Bronchial epithelial cell (primary cell): ENCODE measurements at places on chromosomes 6 and 20. TPM values are rescaled to one million over a fixed set of nuclear protein-coding genes. Genes with fewer than 3 reads are reported as not detected.
A peak's percentile ranks its signal among the peaks of the same experiment; 100 is the strongest.

GRCh38 chr6:42923666-42924065 is 5.6 kb upstream of the CNPY3 start:
- DNase-seq: no peak

DNA sequence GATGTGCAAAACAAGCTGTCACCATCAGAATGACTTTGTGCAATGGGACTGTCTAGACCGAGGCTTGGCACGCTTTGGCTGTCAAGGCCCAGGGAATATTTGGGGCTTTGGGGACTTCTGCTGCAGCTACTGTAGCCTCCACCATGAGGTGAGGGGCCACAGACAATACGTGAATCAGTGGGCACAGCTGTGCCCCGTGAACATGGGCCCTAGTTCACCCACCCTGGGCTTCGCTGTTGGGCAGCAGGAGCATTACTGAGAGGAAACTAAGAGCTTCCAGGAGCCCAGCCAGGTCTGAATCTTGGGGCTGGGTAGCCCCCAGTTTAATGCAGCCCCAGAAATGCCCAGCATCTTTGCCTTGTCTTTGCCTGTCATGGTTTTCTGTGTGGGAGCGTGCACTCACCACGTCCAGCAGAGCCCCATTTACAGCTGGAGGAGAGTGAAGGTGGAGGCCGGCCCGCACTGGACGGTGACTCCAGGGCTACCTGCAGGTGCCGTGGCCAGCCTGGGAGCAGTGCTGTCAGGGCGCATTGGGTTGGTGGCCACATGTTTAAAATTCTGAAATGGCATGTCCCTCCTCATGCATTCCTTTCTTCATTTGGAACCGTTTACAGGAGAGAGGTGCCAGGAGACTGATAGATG is 34.7 kb downstream of the DUSP22 start:
- no peak for DNase-seq

DNA sequence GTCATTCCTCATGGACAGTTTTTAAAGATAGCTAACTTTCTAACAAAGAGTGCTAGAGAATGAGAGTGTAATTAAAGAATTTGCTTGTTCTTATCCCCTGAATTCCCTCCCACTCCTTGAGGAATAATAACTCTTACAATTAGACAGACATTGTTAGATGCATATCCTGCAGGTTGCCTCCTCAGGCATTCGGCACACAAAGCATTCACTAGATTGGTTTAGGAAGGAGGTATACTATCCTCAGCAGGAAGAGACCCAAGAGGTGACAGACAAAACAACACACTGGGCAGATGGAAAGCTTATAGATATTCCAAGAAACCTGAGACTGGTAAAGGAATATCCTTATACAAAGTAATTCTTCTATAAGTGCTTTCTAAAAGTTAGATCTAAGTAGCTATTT is 109.1 kb upstream of the FAM184A start:
- DNase-seq: no peak

- DNase-seq: no peak
Observed at GRCh38 chr6:5138995-5139827, 54.1 kb downstream of the PPP1R3G start.

GRCh38 chr6:168231393-168231957 is 88.1 kb downstream of the DACT2 start:
- DNase-seq: no peak

DNA sequence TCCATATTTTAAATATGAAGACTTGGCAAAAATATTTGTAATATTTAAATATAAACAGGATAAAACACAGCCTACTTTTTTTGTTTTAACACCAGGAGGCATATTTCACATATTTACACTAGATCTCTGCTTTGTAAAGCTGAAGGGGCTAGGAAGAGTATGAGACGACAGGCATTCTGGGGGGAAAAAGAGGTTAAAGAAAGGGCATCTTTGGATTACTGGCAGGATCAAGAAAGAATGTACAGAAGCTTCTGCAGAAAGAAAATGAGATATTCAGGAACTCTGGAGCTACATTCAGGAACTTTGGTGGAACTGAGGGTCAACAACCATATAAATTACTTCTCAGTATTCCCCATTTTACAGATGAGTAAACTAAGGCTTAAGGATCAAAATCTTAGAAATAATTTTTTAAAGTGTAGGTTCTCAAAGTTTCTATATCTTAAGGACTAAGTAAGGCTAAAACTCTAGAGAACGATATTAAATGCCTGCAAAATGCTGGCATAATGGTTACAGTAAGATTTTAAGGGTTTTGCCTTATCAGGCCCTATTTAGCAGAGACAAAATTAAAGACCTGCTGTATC is 156.5 kb downstream of the CDK19 start:
- DNase-seq: no peak

DNA sequence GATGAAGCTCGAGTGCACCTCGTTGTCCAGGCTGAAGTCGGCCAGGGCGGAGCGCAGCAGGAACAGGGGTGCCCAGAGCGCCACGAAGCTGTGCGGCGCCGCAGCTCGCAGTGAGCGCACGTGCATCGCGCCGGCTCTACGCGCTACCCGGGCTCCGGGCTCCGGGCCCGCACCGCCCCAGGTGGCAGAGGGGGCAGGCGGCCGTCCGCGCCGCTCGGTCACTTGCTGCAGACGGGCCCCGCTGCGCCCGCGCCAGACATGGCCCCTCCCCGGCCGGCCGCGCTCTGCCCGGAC is 497 bp downstream of the BMP7 start:
- no peak for DNase-seq

- no peak for DNase-seq
Observed at GRCh38 chr20:47356220-47356525, 326 bp downstream of the ZMYND8 start.

- DNase-seq: peak; percentile 83
Observed at GRCh38 chr6:38861926-38862401, 146.9 kb downstream of the DNAH8 start.

Gene COL19A1
- not detected in 2 replicates for total RNA-seq

Gene DNAH8
- total RNA-seq: not detected in 2 replicates

GRCh38 chr20:13263451-13263850 is 42.4 kb downstream of the ISM1 start:
- no peak for DNase-seq

Gene RALGAPB
- 20.8 and 28.4 TPM in 2 replicates for total RNA-seq
